ENCODE measurements at places on chromosomes 3 and 15.

DNA sequence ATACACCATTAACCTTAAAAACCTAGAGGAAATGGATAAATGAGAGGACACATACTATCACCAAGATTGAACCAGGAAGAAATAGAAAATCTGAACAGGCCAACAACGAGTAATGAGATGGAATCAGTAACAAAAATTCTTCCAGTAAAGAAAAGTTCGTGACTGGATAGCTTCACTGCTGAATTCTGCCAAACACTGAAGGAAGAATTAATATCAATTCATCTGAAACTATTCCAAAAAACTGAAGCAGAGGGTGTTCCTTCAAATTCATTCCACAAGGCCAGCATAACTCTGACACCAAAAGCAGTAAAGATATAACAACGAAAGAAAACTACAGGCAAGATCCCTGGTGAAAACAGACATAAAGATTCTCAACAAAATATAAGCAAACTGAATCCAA, 195.8 kb upstream of the GPR149 start:
- no peak for DNase-seq

DNA sequence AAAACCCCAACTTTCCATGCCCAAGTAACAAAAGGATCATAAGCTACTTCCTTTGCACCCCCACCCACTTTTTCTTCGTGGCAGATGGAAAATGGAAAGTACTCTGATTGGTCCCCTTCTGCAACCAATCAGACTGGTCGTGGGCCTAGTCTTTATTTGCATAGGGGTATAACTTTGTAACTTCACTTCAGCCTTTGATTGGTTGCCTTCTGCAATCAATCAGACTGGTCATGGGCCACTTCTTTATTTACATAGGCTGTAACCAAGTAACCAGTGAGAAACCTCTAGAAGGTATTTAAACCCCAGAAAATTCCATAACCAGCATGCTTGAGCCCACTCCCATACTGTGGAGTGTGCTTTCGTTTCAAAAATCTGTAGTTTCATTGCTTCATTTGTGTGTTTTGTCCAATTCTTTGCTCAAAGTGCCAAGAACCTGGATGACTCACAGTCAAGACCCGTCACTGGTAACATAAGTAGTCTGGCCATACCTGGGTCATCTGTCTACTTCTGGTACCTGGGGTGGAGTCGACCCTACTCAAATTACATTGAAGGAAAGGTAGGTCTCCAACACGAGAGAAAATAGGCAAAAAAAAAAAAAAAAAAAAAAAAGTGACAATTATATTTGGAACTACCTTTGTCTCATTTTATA, 41.9 kb downstream of the CMTM8 start:
- DNase-seq, result no peak

DNA sequence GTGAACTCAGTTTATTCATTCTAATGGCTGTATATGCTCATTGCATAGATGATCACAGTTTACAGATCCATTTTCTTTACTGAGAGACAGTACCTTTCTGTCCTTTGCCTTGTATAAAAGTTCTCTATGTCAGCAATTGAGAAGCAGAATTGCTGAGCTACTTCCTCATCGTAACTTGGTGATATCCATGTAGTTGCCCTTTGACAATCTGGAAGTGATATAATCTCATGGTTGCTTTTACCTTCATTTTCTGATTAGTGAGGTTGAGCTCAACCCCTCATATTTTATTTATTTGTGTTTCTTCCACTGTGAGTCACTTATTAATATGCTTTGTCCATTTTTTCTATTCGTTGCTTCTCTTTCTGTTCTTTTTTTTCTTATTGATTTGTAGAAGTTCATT, 696.5 kb downstream of the AGBL1 start:
- DNase-seq, result no peak

GRCh38 chr3:124845406-124845805, 41.8 kb downstream of the ITGB5 start:
- no peak for DNase-seq

GRCh38 chr15:29711531-29711930, 110.7 kb downstream of the TJP1 start:
- no peak for DNase-seq

DNA sequence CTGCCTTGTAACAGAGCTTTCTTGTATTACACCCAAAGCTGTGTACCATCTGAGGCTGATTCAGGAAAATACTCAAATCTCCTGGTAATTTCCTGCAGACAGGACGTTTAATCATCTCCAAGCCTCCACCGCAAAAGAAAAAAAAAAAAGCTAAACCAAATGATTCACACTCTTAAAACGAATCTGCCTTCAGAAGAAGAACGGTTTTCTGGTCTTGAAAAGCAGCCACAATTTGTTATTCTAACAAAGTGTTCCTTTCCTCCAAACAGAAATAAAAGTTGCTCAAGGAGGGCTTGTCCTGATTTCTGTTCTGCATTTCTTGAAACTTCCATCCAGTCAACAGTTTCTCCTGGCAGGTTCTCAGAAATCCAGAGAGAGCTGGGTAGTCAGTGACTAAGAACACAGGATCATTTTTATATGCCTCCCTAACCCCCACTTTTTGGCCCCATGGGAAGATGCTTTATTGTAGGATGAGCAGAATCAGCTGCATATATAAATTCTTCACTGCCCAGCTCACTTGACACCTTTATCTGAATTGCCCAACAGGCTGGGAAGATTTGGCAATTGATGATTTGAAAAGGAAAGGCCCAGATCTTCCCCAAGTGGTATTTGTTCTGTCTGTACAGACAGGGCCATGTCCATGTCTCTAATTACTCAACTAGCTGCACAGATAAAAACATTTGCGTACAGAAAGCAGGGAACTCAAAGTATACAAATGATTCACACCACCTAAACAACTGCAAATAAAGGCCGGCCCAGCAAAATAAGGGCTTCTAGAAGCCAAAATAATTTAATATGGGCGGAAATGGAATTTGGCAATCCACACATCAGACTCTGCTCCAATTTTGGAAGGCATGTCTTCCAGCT, 41.0 kb upstream of the PRICKLE2 start:
- no peak for DNase-seq

- DNase-seq, result no peak
These were observed 16.3 kb downstream of the ITGA11 start for GRCh38 chr15:68415501-68416157.

DNA sequence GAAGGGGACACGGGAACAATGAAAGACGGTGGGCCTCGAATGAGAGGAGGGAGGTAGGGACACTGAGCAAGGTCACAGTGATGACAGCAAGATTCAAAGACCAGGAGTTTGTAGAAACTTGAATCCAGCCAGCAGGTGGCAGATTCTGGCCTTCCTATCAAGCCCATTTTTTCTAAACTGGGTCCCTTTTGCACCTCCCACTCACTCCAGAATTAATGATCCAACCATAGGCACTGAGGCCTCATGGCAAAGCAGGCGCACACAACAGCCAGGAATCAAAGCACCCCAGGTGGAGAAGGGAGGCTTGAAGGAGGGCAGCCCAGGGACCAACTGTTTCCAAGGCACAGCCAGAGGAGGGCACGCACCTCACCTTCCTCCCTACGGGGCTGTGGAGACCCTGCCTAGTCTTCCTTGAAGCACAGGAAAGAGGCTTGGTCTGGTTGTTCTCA, 90.2 kb downstream of the ANP32A start:
- no peak for DNase-seq

GRCh38 chr15:72856549-72857040, 73.0 kb upstream of the ADPGK start:
- no peak for DNase-seq

DNA sequence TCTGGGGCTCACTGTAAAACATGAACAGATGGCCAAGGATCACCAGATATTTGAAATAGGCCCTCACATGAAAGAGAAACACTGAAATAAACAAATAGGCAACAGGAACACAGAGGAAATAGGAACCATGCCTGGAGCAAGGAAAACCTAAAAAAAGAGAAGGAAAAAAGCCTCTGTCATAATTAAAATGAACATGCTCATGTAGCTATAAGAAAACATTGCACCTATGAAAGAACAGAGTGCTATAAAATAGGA, 102.4 kb downstream of the RAB11A start:
- no peak for DNase-seq

DNA sequence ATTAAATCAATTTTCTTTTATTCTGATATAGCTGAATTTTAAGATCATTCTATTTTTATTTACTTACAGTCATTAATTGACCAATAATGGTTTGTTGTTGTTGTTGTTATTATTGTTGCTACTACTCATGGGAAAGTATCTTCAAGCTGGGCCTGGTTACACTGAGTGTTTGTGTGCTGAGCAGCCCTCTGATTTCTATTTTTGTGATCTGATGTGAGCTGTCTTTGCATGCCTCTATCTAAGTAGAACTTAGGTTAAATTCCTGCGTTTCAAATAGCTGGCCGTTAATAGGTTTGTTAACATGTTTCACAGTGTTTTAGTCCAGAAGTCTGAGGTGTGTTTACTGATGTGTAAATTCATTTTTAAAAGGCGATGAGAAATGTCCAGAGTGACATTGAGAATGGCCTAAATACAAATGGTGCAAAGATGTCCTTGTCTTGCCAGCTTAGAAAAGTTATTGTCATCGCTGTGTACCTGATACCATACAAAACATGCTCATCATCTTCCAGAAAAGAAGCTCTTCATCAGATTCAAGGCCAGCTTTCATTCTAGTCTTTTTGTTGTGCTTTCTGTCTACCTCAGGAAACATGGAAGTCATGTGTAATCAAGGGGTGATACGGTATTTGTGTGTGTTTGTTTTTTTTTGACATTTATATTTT, 15.8 kb downstream of the ARIH2 start:
- DNase-seq, result no peak

DNA sequence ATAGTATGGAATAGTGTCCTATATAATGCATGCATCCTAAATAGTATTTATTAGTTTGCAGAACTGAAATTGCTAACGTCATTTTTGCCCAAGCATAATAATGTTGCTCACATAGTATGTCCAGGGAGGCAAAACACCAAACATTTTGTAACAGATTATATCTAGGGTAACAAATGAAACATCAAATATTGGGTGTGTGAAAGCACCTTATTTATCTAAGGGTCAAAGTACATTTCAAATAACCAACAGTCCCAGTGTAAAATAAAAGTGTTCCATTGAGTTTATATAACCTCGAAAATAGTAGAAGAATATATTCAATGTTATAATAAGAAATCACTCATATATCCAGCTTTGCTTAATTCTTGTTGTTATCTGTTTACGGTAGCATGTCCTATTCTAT, 363.1 kb downstream of the CADM2 start:
- DNase-seq, result no peak

GRCh38 chr3:129626744-129627349, 20.4 kb upstream of the PLXND1 start:
- peak; percentile 31 for DNase-seq

- no peak for DNase-seq
These were observed 91.0 kb downstream of the EPHB1 start for GRCh38 chr3:134885877-134886621.

- no peak for DNase-seq
These were observed 315.1 kb upstream of the IGF1R start for GRCh38 chr15:98333251-98333650.

- DNase-seq, result no peak
These were observed 397.8 kb upstream of the NR2F2 start for GRCh38 chr15:95932676-95933075.

DNA sequence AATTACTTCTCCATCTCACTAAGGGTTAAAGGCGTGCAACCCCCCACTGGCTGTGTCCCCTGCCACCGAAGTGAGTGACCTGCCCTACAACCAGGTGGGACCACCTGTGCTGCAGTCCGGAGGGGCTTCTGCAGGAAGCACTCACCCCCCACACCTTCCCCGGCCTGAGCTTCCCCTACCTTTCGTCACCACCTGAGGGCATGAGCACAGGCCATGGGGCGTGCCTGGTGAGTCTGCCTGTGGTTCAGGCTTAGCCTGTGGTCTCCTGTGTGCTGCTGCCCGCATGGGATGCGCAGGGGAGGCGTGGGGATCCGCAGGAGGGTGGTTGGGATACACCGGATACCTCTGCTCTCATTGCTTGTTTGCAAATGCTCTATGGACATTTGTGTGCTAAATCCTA, 46.0 kb downstream of the KLHL25 start:
- DNase-seq, result no peak

- no peak for DNase-seq
These were observed 182.7 kb downstream of the GOLGA6L6 start for GRCh38 chr15:20358779-20359414.

DNA sequence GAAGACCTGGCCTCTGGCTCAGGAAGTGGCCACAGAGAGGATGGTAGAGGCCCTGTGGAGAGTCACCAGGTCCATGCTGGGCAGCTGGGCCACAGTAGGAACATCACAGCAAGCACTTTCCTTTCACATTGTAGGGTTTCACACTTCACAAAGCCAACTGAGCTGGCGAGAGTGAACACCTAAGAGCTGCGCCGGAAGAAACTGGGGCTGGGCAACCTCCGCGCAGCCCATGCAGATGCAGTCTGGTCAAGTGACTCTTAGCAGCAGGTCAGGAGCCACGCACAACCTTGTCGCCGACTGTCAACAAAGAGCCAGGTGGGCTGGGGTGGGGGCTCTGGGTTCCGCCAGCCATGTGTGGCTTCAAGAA, 15.3 kb upstream of the SHISA5 start:
- DNase-seq, result no peak

GRCh38 chr3:101963902-101964362, 114.6 kb downstream of the NFKBIZ start:
- no peak for DNase-seq

- no peak for DNase-seq
These were observed 42.6 kb downstream of the ARIH1 start for GRCh38 chr15:72516777-72517176.

DNA sequence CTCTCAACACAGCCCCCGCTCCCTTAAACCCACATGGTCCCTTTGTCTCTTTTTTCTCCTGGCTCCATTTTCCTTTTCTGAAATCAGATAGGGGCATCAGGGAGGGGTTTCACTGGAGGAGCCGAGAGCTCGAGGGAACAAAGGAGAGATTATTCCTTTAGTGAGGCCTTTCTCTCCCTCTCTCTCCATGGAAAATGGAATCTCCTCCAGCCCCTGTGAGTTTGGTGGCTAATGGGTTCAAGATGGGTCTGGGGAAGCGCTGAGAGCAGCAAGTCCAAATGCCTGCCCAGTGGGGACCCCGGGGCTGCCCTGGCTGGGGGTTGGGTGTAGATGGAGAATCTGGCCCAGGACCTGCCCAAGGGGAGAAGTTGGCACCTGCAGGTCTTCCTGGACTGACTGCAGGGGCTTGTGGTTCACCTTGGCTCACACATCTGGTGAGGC, 56.8 kb downstream of the ITGA11 start:
- DNase-seq, result no peak

DNA sequence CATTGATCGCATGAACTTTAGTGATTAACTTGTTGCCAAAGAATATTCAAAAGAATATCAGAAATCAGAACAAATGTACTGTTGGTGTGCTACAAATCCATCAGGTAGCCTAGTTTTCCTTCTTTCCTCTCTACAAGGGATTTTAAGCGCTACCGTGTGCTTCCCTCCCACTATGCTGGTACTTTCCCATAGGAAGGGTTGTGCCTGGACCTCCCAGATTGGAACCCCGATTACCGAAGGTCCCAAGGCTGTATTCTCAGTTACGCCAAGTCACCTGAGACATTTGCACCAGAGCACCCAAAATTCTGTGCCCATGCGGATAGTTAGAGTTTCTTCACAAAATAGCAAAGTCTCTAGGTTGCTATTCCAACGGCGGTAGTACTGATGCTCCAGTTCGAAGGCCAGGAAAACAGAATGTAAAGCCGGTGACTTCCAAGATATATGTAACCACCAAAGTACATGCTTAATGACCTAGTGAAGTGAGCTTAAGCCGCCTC, 23.4 kb upstream of the GATM start:
- DNase-seq, result no peak
